ENCODE measurements at places on chromosomes 16 and 17.
A peak's percentile ranks its signal among the peaks of the same experiment; 100 is the strongest.

- no peak for DNase-seq
Observed at GRCh38 chr17:8892338-8892690, 24.8 kb upstream of the PIK3R6 start.

GRCh38 chr16:20049831-20050230 lies 23.9 kb downstream of the GPR139 start:
- DNase-seq: no peak

- DNase-seq: peak; percentile 66
Observed at GRCh38 chr16:2966808-2967191, 2.3 kb upstream of the PAQR4 start.

DNA sequence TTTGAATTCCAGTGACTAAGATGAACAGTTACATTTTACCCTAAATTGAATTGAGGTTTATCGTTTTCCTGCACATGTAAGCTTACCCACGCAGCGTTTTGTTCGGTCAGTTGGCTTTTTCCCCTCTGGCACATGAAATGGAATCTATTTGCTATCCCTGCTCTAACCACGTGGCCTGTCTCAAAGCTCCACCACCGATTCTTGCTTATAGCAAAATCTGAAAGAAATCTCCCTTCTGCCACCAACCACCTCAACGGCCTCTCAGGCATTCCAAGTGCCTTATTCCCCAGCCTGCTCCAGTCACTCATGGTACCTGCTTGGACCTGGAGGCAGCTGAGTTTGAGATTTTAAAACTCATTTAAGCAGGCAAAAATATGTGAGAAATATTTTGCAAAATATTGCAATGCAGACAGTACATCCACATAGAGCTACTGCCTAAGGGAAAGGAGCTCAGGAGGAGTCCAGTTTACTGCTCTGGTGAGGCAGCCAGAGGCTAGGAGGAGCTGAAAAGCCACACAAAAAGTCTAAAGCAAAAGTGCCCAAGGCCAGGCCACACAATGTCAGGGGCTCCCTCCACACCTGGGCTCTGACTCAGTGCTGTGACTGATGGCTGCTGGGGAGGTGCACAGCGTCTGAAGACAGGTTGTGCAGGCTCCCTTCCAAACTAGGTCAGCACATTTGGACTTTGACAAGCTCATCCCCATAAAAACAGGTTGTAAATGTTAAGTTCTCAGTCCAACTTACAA lies 26.4 kb downstream of the ARHGAP17 start:
- DNase-seq: no peak

DNA sequence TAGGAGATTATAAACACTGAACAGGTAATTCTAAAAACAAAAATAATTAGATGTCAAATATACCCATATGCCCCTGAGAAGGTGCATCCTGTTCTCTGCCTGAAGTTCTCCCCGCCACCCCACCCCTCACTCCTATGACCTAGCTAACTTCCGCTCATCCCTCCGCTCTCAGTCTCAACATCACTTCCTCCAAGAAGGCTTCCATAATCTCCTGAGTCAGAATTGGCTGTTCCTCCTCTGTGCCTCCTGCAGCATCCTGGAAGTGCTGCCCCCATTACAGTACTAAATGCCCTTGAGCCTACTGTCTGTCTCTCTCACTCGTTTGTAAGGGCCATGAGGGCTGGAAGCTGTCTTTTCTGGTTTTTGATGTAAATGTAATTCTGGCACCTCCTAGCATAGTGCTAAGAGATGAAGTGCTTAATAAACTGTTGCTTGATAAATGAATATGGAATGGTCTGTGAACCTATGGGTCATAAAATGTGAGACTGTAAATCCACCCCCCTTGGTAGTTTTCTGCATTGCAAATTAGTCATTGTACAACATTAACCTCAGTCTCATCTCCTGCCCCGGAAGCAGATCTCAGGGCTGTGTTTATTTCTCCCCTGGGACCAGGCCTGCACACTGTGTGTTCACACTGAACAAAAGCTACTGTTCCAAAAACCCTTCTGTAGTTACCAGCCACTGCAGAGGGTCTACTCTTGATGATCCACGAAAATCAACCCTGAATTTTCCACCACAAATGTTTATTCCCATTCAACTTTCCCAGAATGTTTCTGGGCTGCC lies 3.9 kb upstream of the MYO1D start:
- no peak for DNase-seq

DNA sequence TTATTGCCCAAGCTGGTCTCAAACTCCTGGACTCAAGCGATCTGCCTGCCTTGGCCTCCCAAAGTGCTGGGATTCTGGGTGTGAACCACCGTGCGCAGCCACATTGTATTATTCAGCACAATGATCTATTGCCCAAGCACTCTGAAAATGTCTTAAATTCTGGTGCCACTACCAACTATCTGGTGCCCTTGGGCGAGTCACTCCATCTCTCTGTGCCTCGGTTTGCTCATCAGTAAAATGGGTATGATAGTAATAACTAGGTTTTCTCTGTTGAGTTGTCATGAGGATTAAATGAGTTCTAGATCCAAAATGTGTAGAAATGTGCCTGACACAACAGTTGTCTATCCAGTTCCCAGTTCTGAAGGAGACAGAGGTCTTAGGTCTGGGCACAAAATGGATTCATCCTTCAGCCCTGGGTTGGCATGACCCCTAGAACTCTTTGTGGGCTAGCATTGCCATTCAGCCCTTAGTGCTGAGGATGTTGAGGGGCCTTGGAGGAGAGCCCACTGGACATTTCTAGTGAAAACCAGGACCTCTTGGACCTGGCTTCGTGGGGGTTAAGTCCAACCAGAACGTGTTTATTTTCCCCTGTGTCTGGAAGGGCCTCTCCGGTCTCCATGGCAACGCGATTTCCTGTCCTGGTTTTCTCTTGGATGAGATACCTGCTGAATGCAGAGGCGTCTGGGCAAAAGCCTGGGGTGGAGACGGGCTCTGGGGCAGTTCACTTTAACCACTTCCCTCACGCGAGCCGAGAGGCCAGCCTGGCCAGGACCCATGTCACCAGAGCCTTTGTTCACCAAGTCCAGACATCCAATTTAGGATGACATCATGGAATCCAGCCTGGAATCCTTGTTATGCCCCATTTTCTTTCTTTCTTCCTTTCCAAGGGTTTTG lies 43.7 kb upstream of the TNRC6A start:
- no peak for DNase-seq

GRCh38 chr16:1378087-1378803 lies 26.5 kb downstream of the GNPTG start:
- DNase-seq: no peak

DNA sequence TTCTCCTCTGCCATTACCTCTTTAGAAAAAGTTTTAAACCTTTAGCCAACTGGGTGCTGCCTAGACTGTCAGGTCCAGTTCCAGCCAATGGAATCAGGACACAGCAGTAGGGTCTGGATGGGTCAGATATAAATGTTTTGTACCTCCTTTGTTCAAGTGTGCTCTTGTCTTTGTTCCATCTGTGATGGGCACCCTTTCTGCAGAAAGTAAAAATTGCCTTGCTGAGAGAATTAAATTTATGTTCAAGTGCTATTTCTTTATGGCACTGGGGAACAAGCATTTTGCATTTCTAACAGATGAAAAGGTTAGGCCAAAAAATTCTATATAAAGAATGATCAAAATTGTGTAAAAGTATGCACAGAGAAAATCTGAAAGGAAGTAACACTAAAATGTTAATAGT lies 5.2 kb upstream of the HP start:
- no peak for DNase-seq

DNA sequence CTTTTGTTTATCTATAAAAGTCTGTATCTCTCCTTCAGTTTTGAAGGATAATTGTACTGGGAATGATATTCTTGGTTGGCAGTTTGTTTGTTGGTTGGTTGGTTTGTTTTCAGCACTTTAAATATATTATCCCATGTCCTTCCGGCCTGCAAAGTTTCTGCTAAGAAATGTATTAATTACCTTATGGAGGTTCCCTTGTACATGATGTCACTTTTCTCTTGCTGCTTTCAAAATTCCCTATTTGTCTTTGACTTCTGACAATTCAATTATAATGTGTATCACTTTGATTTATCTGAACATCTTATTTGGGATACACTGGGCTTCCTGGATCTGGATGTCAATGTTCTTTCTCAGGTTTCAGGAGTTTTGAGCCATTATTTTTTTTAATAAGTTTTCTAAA lies 4.1 kb upstream of the KRT34 start:
- DNase-seq: no peak

- no peak for DNase-seq
Observed at GRCh38 chr17:69223809-69224208, 4.8 kb downstream of the ABCA10 start.

GRCh38 chr17:35286120-35286781 lies 43.4 kb downstream of the SLFN5 start:
- no peak for DNase-seq

- no peak for DNase-seq
Observed at GRCh38 chr16:53090286-53090590, 35.4 kb downstream of the CHD9 start.

- DNase-seq: no peak
Observed at GRCh38 chr17:1029196-1029921, 32.4 kb downstream of the TIMM22 start.

DNA sequence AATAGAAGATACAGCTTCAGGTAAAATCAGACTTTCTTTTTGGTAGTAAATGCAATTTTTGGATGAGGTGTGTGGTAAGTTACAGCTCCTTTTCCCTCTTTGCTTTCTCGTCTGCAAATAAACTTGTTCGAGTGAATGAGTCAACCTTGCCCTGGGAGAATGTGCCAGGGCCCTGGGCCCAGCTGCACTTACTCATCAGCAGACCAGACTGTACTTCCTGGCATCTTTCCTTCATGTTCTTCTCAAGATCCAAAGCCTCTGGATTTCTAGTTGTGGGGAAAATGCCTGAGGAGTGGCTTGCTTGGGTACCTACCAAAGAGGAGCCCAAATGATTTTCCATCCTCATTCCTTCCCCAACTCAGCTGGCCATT lies 5.4 kb upstream of the G6PC1 start:
- DNase-seq: peak; percentile 54

DNA sequence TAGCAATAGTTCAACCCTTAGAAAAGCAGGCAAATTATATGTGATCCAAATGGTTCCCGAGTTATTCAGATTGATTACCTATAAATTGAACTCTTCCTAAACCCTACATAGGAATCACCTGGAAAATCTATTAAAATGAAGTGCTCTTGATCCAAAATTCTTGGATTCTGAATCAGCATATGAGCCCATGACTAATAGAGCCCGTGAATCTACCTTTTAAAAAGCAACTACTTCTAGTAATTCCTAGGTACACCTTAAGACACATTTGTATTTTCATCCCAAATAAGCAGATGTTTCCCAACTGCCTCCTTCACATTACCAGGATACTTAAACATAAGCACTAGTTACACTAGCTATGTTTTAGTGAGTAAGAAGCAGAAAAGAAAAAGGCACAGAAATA lies 1171.0 kb upstream of the GOT2 start:
- no peak for DNase-seq

DNA sequence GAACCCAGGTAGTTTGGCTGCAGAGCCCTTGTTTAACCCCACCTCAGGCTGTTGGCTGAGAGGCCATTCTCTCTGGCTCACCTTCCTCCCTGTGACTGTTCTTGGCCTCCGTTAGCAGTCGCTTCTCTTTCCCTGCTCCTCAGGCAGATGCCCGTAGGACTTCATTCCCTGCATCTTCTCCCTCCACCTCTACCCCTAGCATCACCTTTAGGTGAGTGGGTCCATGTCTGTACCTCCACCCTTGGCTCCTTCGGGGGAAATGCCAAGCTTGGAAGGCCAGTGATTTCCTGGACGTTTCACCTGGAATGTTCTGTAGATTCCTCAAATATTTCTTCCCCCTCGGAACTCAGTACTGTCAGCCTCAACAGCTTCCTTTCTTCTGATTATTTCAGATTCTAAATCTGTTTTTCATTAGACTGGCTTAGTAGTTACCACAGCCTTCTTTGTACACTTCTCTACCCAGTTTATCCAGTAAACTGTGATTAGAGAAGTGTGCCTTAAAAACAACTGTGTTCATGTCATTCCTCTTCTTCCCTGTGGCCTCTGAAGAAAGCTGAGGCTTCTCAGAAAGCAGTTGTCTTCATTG lies 227.9 kb downstream of the MSI2 start:
- DNase-seq: no peak

DNA sequence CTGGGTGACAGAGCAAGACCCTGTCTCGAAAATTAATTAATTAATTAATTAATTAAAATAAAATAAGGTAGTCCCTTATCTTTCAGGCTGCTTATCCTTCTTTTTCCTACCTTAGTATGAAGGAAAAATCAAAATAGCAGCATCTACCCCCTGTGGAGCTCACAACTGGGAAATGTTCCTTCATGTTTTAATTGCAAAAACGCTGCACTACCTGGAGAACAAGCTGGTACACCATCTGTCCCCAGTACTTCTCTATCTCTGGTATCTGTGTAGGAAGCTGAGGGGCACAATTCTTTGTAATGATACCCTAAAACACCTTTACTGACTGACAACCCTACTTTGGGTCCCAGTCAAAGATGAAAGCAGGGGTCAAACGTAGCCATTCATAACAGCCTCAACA lies 55.1 kb upstream of the MNT start:
- no peak for DNase-seq

GRCh38 chr16:79121906-79122305 lies 478.6 kb downstream of the MAF start:
- DNase-seq: no peak

- DNase-seq: no peak
Observed at GRCh38 chr16:67767953-67768352, 38.4 kb downstream of the RANBP10 start.

DNA sequence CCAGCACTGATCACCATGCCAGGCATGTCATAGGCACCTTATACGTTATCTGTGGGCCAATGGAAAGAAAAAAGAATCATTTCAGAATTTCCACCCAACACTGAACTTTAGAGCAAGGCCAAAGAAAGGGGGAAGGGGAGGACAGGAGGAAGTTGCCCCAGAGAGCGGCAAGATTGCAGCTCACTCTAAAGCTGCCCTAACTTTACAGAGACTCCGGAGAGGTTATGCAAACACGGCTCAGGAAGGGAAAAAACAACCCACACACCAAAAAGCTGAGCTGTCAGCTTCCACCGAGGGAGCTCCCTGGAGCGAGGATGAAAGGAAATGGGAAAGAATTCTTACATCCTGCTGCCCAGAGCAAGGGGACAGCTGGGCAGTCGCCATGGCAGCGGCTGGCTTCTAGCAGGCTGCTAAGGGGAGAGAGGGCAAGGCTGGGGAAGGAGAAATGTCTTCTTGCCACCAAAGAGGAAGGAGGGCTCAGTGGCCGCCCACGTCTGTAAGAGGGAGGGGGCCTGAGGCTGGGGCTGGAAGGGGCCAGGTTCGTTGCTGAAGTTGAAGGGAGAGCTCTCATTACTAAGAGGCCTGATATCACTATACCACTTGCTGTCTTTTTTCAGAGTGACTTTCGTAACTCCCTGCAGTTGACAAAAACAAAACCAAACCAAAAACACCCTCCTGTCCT lies 18.2 kb downstream of the COTL1 start:
- DNase-seq: peak; percentile 89

GRCh38 chr17:40944531-40944930 lies 7.1 kb upstream of the KRT23 start:
- no peak for DNase-seq

- peak; percentile 72 for DNase-seq
Observed at GRCh38 chr17:78882540-78883088, 20.4 kb downstream of the CEP295NL start.

GRCh38 chr16:83794860-83795554 lies 12.8 kb upstream of the HSBP1 start:
- DNase-seq: no peak
